ENCODE measurements at places on chromosomes 2 and 18.

DNA sequence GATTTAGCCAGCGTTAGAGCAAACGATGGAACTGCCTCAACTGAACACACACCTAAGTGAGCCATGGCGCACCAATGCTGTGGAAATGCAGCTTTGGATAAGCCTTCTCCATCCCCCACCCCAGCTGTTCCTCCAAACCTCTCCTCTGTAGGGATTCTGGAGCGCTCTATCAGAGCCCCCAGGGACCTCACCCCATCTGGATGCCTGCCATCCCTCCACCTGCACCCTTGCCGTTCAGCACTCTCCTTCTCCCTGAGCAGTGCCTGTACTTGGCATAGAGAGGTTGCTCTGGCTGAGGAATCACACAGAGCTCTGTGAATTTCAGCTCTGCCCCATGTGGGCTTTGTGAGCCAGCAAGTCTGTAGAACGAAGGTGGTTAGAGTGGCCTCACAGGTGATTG is 42.8 kb upstream of the INHBB start:
- DNase-seq: no peak

GRCh38 chr2:195706161-195706900 is 49.3 kb downstream of the SLC39A10 start:
- DNase-seq: no peak

DNA sequence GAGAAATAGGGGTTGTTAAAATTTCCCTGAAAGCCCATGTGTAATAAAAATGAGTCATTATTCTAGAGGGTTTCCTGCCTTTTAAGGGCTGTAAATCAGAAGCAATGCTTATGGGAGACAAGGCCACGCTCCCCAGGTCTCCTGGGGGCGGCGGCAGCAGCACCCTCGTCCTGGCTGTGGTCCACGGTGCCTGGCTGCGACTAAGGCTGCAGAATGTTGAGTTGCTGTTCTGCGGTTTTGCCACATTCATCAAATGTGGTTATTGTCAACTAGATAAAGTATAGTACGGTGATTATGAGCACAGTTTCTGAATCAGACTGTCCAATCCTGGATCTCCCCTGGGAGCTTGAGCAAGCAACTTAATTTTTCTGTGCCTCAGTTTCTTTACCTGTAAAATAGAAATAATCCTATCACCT is 11.9 kb upstream of the AGFG1 start:
- DNase-seq: no peak

- no peak for DNase-seq
These were observed 31.5 kb downstream of the NOL10 start for GRCh38 chr2:10658041-10658913.

GRCh38 chr2:44362207-44363015 is 664 bp downstream of the CAMKMT start:
- DNase-seq: no peak

DNA sequence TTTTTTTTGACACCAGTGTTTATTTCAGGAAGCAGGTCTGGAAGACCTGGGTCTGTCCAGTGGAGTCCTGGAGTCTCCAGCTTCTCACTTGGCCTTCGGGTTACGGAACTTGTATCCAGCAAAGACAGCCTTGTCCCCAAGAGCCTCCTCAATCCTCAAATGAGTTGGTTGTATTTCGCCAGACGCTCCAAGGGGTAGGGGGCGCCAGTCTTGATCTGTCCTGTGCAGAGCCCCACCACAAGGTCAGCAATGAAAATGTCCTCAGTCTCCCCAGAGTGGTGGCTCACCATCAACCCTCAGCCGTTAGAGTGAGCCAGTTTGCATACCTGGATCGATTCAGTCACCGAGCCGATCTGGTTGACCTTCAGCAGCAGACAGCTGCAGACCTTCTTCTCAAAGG is 21.9 kb downstream of the ASXL2 start:
- no peak for DNase-seq

DNA sequence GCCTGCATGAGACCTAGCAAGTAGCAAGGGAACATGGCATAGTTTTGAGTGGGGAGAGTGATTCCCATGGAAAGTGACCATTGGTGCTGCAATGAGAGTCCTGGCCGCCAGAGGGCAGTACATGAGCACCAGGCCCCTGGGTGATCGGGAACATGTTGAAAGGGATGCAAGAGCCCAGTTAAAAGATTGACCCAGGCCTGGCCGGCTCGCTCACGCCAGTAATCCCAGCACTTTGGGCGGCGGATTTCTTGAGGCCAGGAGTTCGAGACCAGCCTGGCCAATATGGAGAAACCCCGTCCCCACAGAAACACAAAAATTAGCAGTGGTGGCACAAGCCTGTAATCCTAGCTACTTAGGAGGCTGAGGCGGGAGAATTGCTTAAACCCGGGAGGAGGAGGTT is 22.2 kb downstream of the FAP start:
- DNase-seq: peak; percentile 19

GRCh38 chr2:185441486-185442005 is 297.1 kb upstream of the FSIP2 start:
- no peak for DNase-seq

DNA sequence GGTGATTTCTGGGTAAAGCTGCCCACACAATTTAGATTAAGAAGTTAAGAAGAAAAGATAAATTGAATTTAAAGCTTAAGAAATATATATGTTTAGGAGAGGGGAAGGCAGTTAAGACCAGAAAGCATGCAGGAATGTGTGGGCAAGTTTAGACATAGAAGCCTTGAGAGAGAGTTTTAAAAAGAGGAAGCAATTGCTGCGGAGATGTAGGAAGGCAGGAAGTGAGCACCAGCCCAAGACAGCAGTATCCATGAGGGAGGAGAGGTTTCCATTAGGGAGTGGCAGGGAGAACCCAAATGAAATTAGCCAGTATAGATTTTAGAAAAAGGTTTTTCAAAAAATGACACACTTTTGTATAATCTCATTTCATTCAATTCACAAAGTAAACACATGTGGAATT is 24.3 kb downstream of the DSC2 start:
- no peak for DNase-seq

- no peak for DNase-seq
These were observed 480.0 kb downstream of the RIT2 start for GRCh38 chr18:42635378-42636048.

DNA sequence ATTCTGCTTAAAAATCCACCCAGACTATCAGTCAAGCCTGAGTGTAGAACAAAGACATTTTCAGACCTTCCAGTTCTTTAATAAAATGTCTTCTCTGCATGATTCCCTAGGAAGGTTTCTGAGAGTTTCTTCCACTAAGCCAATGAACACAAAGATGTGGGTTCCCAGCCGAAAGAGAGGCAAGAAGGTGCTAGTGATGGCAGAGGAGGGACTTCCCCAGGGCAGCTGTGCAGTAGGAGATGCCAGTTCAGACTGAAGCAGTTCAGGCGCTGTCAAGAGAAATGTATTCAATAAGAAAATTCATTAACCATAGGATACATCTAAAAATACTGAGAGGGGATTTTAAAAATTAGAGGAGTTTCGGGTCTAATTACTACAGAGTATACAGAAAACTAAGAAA is 83.3 kb downstream of the RND3 start:
- DNase-seq: no peak

GRCh38 chr2:218405746-218406208 is 6.1 kb downstream of the CTDSP1 start:
- no peak for DNase-seq

GRCh38 chr2:15471606-15472005 is 89.5 kb downstream of the NBAS start:
- no peak for DNase-seq

DNA sequence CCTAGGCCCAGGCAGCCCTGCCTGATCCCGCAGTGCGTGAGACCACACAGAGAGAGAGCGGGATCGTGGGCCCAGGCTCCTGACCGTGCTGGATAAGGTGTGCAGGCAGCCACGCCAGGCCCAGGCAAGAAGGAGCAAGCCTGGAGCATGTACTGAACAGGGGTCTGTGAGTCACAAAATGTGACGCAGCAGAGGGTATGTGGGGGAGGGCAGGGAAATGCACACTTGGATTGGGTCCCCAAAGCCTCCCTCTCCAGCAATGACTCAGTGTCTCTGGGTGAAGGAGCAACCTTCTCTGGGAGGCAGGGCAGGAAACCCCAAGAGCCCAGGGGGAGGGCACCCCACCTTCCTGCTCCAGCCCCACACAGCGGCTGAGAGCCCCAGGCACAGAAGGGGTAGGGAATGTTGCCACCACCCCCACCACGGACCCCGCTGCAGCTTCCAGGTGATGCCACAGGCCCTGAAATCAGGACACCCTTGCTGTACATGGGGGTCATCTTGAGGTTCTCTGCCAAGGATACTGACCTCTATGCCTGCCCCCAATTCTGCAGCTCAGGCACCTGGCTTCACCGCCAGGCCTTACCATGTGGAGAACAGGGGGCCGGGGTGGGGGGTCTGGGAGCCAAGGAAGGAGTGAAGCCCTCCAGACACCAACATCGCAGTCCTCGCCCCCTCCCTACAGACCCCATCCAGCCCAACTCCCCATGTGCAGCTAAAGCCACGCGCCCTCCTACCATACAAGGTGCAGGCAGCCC is 1.3 kb upstream of the GPC1 start:
- DNase-seq: no peak

DNA sequence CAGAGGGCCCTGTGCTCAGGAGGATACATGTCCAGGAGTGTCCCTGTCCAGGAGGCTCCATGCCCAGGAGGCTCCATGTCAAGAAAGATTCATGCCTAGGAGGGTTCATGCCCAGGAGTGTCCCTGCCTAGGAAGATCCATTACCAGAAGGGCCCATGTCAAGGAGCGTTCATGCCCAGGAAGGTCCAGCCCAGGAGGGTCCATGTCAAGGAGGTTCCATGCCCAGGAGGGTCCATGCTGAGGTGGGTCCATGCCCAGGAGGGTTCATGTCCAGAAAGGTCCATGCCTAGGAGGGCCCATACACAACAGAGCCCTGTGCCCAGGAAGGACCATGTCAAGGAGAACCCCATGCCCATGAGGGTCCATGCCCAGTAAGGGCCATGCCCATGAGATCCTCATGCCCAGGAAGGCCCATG is 7.0 kb downstream of the GPR35 start:
- no peak for DNase-seq

DNA sequence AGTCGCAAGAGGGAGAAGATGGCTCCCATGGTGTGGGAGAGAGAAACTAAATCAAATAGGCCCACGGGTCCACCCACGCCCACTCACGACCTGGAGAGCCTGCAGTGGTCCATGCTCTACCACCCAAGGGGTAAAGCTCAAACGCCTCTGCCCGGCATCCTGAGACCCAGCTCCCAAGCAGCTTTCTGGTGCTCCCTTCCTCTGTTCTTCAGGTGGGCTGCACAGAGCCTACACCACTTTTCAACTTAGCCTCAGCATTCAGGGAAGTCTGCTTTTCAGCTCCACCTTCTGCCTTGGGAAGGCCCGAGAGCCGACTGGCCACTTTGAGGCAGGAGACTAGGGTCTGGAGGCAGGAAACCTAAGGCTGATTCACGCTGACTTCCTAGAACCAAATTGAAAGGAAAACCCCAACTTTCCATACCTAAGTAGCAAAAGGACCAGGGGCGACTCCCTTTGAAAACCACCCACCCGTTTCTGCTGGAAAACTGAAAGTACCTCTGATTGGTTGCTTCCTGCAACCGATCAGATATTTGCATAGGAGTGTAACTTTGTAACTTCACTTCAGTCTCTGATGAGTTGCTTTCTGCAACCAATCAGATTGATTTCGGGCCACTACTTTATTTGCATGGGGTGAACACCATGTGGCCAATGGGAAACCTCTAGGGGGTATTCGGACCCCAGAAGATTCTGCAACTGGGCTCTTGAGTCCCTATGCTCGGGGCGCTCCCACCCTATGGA is 26.8 kb upstream of the SPATA3 start:
- DNase-seq: no peak

GRCh38 chr18:13077473-13077872 is 86.3 kb downstream of the CEP192 start:
- no peak for DNase-seq

DNA sequence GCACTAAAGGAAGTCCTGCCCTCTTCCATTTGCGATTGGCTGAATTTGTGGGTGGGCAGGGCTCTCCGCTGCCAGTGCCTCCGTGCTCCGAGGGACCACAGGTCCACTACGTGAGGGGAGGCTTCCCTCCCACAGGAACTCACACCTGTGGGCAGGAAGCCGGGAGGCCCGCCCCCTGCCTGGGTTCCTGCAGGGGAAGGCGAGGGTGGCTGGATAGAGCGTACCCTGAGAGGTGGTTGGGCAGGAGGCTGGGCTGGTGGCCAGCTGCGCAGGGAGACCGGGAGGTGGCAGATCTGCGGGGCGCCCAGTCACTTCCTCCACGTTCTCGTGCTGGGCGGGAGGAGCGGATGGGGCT is 47.0 kb upstream of the PTH2R start:
- no peak for DNase-seq

DNA sequence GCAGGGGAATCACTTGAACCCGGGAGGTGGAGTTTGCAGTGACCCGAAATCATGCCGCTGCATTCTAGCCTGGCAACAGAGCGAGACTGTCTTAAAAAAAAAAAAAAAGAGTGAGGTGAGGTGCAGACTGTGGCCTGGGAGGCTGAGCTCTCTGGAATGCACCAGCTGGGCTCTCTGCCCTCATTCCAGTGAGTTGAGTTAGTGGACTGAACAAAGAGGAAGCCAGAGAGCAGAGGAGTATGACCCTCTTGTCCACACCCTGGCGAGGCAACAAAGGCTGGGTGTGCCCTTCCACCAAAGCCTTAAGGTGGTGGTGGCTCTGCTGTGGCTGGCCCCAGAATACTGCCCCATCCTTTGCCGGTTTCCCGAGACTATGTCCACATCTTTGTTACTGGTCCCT is 71.3 kb upstream of the ACKR3 start:
- DNase-seq: no peak

- no peak for DNase-seq
These were observed 686.0 kb downstream of the NRXN1 start for GRCh38 chr2:50345701-50346591.

DNA sequence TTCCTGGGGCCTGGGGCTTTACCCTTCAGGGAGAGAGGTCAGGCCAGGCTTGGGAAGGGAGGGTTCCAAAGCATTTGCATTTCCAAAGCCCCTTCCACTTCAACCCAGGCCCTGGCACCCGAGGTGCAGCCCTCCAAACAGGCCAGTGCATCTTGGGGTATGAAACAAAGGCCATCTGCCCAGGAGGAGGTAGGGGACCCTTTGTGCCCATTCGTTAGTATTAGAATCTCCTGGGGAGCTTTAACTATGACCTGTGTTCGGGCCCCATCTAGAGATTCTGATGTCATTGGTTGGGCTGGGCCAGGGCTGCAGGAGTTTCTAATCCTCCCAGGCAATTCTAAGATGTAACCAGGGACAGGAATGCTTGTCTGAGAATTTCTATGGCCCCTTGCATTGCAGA is 73.6 kb downstream of the CIB4 start:
- no peak for DNase-seq

DNA sequence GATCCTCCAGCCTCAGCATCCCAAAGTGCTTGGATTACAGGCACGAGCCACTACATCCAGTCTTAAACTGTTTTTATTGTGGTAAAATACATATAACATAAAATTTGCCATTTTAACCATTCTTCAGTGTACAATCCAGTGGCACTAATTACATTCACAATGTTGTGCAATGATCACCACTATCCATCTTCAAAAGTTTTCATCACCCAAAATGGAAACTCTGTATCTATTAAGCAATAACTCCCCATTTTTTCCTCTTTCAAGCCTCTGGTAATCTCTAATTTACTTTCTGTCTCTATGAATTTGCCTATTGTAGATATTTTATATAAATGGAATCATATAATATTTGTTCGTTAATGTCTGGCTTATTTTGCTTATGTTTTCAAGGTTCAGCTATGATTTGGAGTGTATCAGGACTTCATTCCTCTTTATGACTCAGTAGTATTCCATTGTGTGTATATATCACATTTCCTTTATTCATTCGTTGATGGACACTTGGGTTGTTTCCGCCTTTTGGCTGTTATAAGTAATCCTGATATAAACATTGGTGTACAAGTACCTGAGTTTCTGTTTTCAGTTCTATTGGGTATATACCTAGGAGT is 71.8 kb downstream of the GFPT1 start:
- DNase-seq: no peak

GRCh38 chr2:16303273-16303577 is 362.4 kb downstream of the CYRIA start:
- no peak for DNase-seq
